ENCODE measurements at places on chromosomes 13 and 19.
A peak's percentile ranks its signal among the peaks of the same experiment; 100 is the strongest.

DNA sequence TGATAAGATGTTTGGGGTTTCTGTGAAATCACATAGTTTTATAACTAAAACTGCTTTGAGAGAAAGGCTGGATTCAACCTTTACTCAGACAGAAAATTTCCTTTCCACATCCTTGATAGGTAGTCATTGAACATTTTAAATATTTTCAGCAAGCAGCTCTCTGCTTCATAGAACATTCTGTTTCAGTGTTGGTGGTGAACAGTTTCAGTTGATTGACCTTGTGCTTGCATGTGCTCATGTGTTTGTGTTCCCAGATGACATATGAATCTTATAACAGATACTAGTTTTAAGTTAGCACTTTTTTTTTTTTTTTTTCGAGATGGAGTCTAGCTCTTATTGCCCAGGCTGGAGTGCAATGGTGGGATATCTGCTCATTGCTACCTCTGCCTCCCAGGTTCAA is 290.1 kb downstream of the HS6ST3 start:
- DNase-seq: no peak

GRCh38 chr19:7865262-7865911 is 8.8 kb downstream of the PRR36 start:
- no peak for DNase-seq

DNA sequence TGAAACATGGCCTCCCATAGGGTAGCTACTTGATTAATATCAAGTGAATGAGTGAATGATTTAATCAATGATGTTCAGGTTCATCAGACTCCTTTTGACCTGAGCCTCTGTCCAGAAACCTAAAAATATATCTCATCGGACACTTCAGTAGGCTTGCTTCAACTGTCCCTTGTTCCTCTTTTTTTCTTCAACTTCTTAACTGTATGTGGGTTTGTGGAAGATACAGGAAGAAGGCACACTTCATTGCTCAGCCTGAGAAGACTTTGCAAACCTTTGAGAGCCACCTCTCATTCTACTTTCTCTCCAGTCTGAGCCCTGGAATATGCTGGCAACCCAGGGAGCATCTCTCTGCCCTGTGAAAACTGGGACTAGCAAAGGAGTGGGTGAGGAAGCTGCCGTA is 557.0 kb downstream of the FGF9 start:
- no peak for DNase-seq

- DNase-seq: no peak
Measured at GRCh38 chr19:16575861-16576689, 3.9 kb upstream of the SLC35E1 start.

DNA sequence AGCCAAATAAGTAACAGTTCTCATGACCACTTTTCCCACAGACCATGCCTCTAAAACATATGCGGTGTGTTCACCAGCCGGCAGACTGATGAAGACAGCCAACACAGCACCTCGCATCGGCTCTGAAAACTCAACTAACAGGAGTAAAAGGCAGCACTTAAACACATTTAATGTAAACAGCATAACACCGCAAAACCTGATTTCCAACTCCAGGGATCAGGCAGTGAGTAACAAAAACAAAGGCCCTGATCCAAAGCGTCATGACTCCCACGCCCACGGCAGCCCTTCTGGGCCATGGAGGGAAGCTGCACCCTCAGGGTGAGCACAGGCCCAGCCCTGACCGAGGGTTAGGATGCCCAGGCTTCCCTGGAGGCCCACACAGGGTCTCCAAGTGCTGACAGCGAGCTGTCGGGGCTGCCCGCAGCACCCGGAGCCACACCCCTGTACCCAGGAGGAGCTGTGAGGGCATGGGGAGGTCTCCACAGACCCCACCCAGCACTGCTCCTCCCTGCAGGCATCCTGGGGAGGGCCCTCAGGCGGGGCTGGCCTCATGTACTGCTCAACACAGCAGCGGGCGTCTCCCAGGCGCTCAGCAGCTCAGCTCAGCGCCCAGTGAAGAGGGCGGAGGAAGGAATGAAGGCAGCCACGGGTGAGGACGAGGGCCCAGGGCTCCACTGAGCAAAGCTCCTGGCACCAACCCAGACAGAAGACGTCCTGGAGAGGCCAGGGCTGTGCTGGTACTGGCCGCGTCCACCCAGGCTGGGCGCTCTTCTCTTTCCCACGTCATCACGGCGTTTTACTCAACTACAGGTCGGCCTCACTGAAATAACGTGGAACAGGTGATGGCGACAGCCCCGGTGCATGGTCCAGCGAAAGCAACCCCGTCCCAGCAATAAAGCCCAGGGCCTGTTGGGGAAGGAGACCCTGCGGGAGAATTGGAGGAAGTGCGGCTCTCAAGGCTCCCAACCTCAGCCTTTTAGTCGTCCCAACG is 53.7 kb downstream of the RASA3 start:
- DNase-seq: no peak

- DNase-seq: no peak
Measured at GRCh38 chr13:28056970-28057712, 43.2 kb downstream of the FLT3 start.

GRCh38 chr19:56880592-56881190 is 40.2 kb upstream of the PEG3 start:
- DNase-seq: no peak

DNA sequence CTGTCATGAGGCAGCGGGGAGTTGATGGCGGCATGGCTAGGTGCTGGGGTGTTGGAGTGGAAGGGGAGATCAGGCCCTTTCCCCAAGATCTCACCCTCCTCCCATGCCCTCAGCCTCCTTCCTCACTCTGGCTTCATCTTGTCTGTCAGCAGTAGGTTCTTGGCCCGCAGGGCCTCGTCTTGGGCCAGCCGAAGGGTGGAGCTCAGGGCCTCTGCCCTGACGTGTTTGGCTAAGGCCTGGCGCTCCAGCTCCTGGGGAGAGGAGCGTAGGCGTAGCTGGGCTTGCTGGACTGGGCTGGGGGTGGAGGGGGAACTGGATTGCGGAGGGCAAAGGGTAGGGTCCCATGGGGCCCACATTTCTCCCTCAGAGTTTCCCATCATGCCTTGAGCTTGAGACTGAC is 23.2 kb downstream of the TSKS start:
- DNase-seq: no peak

- DNase-seq: peak; percentile 0
Measured at GRCh38 chr13:43054803-43055802, 31.7 kb downstream of the DNAJC15 start.

- no peak for DNase-seq
Measured at GRCh38 chr19:7348587-7349230, at the start of gene ARHGEF18. ARHGEF18 (plus strand) TSS chr19:7348937; CDS start chr19:7362891, 13,954 bp downstream.

DNA sequence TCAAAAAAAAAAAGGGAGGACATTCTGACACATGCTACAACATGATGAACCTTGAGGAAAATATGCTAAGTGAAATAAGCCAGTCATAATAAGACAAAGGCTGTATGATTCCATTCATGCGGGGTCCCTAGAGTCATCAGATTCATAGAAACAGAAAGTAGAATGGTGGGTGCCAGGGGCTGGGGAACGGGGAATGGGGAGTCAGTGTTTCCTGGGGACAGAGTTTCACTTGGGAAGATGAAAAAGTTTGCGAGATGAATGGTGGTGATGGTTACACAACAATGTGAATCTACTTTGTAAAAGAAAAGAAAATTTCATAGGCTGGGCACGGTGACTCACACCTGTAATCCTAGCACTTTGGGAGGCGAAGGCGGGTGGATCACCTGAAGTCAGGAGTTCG is 6.1 kb upstream of the CLEC4G start:
- DNase-seq: no peak

- no peak for DNase-seq
Measured at GRCh38 chr19:44260343-44260681, 626 bp downstream of the ZNF233 start.

- no peak for DNase-seq
Measured at GRCh38 chr13:101846701-101847100, 394.2 kb downstream of the ITGBL1 start.

GRCh38 chr19:47538812-47539211 is 23.9 kb upstream of the NAPA start:
- DNase-seq: no peak

GRCh38 chr13:108220041-108220440 is 1.8 kb downstream of the ABHD13 start:
- peak; percentile 58 for DNase-seq

DNA sequence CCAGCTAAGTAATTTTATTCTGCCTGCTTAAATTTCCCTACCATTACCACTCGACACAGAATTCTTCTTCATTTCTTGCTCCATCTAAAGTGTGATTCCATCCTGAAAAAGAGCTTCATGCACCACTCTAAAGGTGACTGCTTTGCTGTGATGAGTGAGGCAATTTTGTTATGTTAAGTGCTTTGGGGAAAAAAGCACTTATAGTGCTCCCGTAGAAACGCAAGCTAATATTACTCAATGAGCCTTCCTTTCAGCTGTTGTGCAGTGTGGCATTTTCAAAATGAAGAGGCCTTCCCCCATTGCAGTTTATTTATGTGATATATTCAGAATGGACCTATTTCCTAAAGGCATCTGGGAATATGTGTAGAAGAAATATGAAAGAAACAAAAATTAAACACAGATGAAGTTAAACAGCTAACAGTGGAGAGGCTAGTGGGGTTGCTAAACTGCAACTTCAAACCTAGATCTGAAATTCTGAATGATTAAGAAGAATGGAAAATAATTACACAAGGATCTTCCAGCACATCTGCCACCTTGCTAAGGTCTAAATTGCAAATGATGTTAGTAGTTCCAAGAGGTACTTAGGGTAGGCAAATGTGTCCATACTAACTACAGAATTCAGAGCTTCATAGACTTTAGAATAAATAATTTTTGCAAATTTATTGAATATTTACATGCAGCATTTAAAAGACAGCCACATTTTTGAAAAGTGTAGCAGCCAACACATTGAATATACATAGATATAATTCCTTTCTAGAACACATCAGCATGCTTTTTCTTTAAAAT is 211.7 kb downstream of the DCT start:
- DNase-seq: no peak

- DNase-seq: no peak
Measured at GRCh38 chr19:17052439-17052838, 22.8 kb downstream of the HAUS8 start.

GRCh38 chr13:66879988-66880387 is 350.1 kb downstream of the PCDH9 start:
- DNase-seq: no peak

DNA sequence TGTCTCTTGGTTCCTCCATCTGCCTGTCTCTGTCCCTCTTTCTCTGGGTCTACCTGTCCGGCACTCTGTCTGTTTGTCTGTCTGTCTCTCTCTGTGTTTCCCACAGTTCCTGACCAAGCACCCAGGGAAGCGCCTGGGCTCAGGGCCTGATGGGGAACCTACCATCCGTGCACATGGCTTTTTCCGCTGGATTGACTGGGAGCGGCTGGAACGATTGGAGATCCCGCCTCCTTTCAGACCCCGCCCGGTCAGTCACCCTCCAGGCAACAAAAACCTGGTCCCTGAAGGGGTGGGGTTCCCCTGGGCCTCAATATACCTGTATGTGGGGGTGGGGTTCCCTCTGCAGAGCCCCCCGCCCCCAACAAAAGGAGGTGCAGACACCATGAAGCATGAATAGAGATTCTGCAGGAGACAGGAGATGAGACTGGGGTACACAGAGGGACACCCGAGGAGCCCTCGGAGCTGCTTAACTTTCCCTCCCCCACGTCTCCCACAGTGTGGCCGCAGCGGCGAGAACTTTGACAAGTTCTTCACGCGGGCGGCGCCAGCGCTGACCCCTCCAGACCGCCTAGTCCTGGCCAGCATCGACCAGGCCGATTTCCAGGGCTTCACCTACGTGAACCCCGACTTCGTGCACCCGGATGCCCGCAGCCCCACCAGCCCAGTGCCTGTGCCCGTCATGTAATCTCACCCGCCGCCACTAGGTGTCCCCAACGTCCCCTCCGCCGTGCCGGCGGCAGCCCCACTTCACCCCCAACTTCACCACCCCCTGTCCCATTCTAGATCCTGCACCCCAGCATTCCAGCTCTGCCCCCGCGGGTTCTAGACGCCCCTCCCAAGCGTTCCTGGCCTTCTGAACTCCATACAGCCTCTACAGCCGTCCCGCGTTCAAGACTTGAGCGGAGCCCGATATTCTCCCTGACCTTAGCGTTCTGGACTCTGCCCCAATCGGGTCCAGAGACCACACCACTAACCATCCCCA is 2.6 kb upstream of the CACNG7 start:
- DNase-seq: no peak

DNA sequence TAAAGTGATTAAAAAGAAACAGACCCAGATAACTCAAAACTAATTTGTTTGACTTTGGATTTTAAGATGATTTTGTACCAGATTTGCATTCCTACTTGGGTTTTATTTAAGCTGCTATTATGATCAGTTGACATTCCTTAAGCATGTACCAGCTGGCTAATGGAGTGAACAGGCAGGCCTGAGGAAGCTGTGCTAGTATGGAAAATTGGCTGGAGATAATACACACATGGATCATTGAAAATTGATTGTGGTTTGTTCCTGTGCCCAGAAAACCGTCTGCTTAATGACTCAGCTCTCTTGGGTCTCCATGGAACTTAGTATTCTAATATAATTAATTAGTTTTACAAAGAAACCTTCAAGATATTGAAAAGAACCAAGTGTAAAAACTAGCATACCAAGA is 22.6 kb downstream of the POLR1D start:
- no peak for DNase-seq

- DNase-seq: peak; percentile 17
Measured at GRCh38 chr13:58032676-58033460, 401.3 kb downstream of the PCDH17 start.

DNA sequence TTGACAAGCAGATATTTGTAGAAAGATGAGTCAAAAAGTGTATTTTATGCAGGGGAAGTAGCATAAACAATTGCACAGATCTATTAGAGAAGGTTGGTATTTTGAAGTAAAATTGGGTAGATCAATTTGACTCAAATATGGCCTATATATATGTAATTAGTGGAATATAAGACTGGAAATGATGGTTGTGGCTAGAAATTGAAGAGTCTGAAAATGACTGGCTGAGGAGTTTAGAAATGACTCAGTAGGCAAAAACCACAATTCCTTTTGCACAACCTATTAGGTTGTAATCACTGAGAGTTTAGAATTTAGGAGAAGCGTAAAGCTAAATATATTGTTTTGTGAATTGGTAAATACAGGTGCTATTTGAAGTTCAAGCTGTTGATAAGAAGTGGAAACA is 622.6 kb upstream of the PCDH20 start:
- no peak for DNase-seq

DNA sequence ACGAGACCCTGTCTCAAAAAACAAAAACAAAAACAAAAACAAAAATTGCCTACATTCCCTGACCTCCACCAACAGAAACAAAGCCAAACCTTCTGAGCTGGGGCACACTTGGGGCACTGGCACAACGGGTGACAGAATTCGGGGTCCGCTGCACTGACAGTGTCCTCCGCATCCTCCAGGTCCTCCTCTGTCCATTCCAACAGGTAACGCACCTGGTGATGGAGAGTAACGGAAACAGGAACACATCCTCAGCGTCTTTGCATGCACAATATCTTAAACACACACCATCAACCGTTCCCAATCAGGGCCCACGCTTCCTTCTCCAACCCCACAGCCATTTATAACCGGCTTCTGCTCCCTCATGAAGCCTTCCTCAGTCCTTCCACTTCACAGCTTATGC is 34.6 kb downstream of the PDCD5 start:
- DNase-seq: no peak

GRCh38 chr19:3375221-3376090 is 9.1 kb downstream of the NFIC start:
- DNase-seq: no peak

GRCh38 chr13:49428041-49428763 is 15.7 kb downstream of the CAB39L start:
- DNase-seq: no peak
